ENCODE measurements at places on chromosomes 7 and 10.

- H3K4me1 ChIP-seq = peaks cover 38% of the 10 kb centered on the region
- no peaks in the 10 kb centered on the region for H3K36me3 ChIP-seq
- DNase-seq = no peak
- H3K27ac ChIP-seq = peak overlapping the region; percentile 4
- H3K4me3 ChIP-seq = no peak overlapping the region
- no peaks in the 10 kb centered on the region for H3K27me3 ChIP-seq
These were observed 275.2 kb downstream of the AUTS2 start for GRCh38 chr7:69873512-69873911.

DNA sequence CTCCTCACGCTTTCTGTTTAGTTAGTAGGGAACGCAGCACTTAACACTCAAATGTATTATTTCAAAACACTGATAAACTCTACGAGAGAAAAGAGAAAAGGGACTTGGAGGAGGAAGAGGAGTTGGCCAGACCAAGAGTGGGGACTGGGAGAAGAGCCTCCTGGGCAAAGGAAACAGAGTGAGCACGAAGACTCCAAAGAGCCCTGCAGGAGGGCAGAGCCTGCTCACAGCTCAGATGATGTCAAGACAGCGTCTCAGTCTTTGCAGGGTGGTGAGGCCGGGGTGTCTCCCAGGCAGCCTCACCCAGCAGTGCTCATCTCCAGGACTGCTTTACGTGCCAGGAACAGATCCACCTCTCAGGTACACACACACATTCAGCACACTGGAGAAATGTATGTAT, 41.2 kb downstream of the CYTH3 start:
- peaks cover 63% of the 10 kb centered on the region for H3K4me1 ChIP-seq
- DNase-seq = no peak
- no peak overlapping the region for H3K4me3 ChIP-seq
- peaks cover 2% of the 10 kb centered on the region for H3K36me3 ChIP-seq
- H3K27me3 ChIP-seq = peaks cover 4% of the 10 kb centered on the region

- H3K27me3 ChIP-seq = peaks cover 12% of the 10 kb centered on the region
- no peak for DNase-seq
- no peak overlapping the region for H3K27ac ChIP-seq
- peaks cover 22% of the 10 kb centered on the region for H3K4me1 ChIP-seq
These were observed 113.9 kb upstream of the STK17A start for GRCh38 chr7:43469051-43469450.

DNA sequence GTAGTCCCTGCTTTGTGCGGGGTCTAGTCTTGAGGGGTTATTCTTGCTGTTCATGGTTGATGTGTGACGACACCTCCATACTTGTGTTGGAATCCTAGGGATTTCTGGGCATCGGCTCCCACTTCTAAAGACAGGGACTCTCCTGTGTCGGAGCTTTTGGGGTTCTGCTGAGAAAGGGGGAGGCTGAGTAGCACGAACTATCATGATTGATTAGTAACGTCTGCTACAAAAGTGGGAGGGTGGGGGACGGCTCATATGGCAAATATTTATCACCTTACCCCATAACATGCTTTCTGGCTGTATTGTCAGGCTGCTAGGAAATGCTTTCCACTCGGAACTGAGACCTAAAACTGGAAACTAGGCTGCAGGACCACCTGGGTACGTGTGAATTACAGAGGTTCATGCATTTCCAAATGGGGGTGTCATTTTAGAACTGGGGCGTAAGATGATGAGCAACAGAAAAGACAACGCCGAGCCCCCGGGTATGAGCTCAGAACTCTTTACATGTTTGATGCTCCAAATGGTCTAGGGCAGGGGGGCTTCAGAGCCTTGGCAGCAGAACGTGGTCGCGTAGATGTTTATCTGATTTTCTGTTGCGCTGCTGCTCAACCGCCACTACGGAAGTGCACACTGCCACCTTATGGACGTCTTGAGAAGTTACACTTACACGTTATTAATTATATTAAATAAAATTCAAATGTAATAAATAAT, 15.1 kb upstream of the NME8 start:
- peaks cover 4% of the 10 kb centered on the region for H3K27me3 ChIP-seq
- peak overlapping the region; percentile 69 for H3K4me3 ChIP-seq
- H3K4me1 ChIP-seq = peaks cover 8% of the 10 kb centered on the region
- DNase-seq = peak; percentile 56

DNA sequence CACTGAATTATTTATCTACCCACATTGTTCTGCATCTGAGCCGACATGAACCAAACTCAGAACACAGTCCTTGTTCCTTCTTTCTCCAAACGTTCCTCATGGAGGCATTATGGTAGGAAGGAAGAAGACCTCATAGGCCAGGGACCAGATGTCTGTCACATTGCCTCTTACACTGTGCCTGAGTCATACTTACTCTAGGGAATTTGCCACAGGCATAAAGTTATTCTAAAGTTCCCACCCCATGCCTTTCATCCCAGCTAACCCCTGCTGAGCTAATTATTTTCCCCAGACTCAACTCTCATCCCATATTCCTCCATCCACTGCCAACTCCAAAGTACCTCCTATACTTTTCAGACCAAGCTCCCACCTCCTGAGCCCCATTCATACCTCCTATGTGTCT, 21.2 kb downstream of the MAT1A start:
- no peak for DNase-seq
- H3K4me1 ChIP-seq = peaks cover 22% of the 10 kb centered on the region
- H3K36me3 ChIP-seq = peaks cover 6% of the 10 kb centered on the region
- H3K27me3 ChIP-seq = no peaks in the 10 kb centered on the region
- no peak overlapping the region for H3K27ac ChIP-seq

DNA sequence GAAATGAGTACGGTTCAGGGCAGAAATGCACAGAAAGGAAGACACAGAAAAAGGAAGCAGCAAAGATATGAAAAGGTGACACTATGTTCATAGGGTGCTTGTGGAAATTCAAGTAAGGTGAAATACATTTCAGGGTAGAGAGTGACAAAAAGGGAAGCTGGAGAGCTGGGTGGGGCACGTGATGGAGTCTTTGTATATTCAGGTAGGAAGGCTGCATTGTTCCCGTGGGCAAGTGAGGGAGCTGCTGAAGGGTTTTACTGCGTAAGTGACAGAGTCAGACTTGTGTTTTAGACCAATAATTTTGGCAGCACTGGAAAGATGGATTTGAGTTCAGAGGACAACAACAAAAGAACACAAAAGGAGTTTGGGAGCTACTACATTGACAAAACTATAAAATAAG, 35.3 kb upstream of the ANK3 start:
- H3K27ac ChIP-seq = no peak overlapping the region
- H3K4me3 ChIP-seq = no peak overlapping the region
- H3K36me3 ChIP-seq = no peaks in the 10 kb centered on the region
- no peaks in the 10 kb centered on the region for H3K4me1 ChIP-seq

DNA sequence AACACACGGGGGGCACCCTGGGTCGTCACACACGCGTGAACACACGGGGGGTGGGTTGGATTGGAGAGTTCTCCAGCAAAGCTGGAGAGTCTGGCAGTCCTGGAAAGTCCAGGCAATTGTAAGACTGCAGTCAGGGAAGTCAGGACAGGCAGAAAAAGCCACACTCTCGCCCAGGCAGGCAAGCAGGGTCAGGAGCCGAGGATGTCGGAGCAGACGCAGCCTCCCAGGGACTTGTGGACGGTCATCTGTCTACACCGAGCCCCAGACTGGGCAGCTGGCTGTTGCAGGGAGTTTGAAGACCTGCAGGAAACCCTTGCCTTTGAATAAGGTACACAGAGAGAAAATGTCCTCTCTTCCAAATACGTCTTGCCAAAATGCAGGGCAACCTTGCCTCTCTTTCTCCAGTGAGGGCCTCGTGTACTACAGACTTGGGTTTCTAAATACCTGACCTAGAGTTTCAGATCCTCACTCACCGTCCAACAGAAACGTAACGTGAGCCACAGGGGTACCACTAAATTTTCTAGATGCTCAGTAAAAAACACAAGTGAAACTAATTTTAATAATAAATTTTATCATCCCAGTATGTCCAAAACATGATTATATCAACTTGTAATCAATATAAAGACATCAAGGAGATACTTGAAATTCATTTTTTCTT, 176.7 kb downstream of the ADARB2 start:
- DNase-seq = no peak
- no peak overlapping the region for H3K27ac ChIP-seq
- no peak overlapping the region for H3K4me3 ChIP-seq
- H3K36me3 ChIP-seq = no peaks in the 10 kb centered on the region
- H3K27me3 ChIP-seq = peaks cover 31% of the 10 kb centered on the region

GRCh38 chr7:71173955-71174354, 42.0 kb downstream of the GALNT17 start:
- no peaks in the 10 kb centered on the region for H3K4me1 ChIP-seq
- H3K27me3 ChIP-seq = peaks cover 11% of the 10 kb centered on the region
- H3K4me3 ChIP-seq = no peak overlapping the region
- H3K36me3 ChIP-seq = no peaks in the 10 kb centered on the region

- H3K27ac ChIP-seq = no peak overlapping the region
- no peak for DNase-seq
- H3K4me3 ChIP-seq = no peak overlapping the region
- peaks cover 4% of the 10 kb centered on the region for H3K27me3 ChIP-seq
These were observed 148.6 kb downstream of the NRCAM start for GRCh38 chr7:108307595-108307994.

Measured in nephron progenitor cell (in vitro differentiated cells).